ENCODE measurements at places on chromosomes 5 and 9.

DNA sequence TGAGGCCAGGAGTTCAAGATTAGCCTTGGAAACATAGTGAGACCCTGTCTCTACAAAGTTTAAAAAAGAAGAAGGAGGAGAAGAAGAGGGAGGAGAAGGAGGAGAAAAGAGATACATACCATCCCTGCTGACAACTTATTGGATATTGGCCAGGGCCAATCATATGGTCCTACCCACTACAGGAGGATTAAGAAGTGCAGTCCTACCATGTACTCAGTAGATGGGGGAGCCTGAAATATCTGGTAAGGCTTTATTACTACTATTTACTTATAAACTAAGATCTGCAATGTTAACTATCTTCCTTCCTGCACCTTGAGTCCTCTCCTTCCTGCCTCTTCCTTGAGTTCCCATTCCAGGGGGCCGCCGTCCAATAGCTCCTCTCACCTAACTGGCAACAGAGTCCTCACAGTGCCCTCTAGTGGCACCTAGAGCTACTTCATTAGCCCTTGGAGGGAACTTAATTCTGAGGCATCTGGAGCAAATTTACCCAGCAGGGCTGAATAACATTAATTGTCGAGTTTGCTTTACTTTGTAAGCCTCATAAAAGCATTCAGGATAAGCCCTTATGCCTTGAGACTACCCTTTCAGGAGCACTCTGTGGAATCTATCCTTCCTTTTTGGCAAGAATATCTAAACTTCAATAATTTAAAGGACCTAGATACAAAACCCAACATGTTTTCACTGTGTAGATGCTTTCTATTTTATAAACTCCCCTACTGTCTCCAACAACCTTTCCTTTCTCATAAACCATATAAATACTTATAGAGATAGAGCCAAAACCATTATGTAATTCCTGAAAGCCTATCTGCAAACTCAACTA is 39.1 kb upstream of the RANBP6 start:
- DNase-seq, result no peak

GRCh38 chr9:112380825-112381221 is 915 bp downstream of the HSDL2 start:
- DNase-seq, result no peak

DNA sequence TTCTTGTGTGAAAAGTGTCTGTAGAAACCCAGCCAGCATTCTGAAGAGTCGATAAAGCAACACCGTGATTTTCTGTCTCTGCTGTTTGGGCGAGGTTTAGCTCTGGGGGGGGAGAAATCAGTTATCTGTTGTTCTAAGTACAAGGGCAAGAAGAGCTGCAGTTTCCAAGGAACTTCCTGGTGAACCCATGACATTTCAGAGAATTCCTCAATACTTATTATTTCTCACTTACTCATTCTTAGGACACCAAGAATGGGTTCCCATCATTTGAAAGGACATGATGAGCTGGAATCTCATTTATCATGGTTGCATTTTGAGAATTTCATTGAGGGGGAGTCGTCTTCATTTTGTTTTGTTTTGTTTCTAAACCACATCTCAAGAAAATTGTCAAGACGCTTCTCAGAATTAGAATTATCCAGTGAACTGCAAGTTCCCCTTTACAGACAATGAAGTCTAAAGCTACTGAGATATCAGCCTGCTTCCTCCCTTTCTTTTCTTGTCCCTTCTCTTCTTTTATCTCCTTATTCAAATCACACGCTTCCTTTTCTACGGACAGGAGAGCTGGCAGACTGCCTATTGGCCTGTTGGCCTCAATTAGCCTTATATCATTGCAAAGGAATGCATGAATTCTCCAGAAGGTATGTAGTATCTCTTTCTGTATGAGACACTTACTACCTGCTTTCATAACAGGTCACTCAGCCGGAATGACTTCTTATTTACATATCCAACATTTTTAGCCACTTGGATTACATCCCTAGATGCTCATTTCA is 53.7 kb downstream of the ZNF462 start:
- DNase-seq, result no peak

DNA sequence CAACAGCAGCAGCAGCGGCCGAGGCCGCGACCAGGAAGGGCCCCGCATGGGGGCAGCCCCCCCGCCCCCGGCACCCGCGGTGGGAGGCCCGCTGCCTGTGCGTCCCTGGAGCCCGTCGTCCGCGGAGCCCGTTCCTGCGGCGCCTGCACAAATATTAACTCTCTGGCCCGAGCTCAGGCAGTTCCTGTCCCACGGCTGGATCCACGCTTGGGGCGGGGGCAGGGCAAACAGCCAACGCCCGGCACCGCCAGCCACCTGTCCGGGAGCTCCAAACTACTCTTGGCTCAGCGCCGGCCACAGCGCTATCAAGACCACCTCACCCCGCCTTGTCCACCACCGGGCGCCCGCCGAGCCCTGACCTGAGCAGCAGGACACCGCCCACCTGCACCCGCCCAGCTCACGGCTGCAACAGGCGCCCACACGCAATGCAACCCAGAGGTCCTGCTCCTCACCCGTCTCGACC is at the start of gene LRRC26:
LRRC26 (minus strand) TSS at position 156 of the 463 bp plus-strand sequence; CDS start at position 48, 108 bp downstream.
- no peak for DNase-seq

DNA sequence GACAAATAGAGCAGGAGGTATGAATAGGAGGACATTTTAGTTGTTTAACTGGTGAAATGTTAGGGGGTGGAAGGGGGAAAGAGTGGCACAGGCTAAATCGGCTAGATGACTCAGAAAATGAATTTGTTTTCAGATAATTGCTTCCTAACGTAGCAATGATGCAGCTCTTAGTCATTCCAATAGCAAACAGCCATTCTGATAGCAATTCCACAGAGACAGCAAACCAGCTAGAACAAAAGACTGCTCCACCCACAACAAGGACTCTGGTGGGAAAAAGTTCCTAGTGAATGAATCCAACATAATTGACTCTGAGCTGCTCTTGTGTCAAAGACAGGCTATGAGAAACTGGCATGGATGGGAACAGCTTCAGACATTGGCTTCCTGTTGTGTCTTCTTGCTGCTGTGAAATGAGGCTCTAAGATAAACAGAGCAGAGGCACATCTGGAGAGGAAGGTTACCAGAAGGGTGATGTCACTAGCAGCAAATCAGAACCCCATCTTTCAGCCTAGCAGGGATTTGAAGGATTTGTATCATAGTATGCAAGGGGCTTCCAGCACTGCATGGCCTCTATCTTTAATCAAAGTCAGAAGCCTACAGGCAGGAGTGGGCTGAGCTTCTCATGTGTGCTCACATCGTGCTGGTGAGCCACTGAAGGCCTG is 28.1 kb upstream of the F2RL1 start:
- DNase-seq, result no peak

DNA sequence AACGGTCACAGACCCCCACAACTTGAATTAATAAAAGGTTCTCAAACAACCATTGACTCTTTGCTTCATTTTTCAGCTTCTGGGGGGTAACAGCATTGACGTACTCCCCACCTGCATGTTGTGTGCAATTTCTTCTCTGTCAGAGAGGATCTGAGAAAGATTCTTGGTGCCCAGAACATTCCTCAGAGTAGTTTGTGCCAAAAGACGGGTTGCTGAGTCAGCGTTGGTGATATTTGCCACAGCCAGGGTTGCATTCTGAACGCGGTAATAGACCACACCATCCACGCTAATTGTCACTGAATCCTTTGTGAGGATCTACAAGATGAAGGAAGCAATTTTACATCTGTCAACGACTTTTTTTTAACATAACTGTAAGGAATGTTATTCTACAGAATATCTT is 21.0 kb downstream of the STOM start:
- no peak for DNase-seq

- DNase-seq, result no peak
Measured at GRCh38 chr5:132096904-132097303, 23.3 kb downstream of the CSF2 start.

DNA sequence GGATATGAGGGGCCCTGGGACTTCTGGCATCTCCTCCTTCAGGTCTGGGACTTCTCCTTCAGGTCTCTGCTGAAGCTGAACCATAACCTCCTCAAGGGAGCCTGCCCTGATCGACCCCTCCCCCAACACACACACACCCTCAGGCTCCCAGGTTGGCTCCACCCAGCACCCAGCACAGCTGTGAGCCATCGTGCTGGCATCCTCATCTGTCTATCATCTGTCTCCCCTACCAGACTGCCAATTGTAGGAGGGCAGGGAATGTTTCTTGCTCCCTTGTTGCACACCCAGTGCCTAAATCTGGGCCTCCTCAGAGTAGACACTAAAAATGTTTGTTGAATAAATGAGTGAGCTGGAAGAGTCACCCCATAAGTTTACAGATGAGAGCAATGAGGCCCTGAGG is 71.4 kb downstream of the LRSAM1 start:
- DNase-seq, result no peak

GRCh38 chr5:175317872-175318271 is 126.1 kb downstream of the DRD1 start:
- DNase-seq, result no peak

DNA sequence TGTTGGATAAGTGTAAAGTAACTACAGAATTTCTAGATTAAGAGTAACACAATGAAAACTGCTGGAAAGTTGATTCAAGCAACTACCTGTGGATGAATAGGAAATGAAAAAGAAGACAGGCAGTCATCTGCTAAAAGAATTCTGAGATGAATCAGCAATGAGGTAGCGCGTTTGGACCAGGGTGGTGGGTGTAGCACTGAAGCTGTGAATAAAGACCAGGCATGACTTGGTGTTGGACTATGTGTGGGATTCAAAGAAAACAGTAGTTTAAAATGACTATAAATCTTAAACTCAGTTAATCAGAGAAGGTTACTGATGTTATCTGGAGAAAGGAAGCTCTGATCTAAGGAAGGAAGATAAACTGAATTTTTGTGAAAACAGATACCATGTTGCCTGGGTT is 159.8 kb downstream of the FBN2 start:
- no peak for DNase-seq

- DNase-seq, result no peak
Measured at GRCh38 chr5:6490246-6490645, 41.6 kb downstream of the UBE2QL1 start.

DNA sequence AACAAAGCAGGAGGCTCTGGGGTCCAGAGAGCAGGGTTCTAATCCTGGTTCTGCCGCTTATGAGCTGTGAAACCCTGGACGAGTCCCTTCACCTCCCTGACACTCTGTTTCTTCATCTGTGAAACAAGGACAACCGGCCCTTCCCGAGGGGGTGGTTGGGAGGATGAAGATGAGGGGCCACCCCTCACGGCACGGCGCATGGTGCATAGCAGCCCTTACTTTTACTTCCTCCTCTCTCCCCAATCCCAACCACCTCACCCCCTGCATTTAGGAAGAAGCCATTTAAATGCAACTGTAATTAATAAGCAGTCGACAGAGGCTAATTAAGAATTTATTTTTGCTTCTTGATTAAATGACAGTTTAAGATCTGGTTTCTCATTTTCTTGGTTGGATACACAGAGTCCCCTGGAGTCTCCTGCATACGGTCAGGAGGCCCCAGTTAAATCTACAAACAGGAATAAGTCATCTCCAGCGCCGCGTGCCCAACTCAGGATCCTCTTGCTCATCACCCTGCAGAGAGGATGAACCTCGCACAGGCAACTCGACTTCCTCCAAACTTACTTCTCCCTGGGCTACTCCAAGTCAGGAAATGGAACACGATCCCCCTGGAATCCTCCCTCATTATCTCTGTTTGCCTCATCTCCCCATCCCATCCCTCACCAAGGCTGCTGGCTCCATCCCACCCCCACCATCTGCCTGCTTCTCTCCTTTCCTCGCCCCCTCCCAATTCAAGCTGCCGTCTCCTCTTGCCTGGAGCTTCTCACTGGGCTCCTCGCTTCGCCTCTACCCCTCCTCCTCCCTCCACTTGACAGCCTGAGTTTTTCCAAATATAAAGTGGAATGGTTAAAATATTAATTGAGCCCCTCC is 95.9 kb downstream of the HRH2 start:
- no peak for DNase-seq

GRCh38 chr9:91164724-91165520 is 196.8 kb downstream of the AUH start:
- DNase-seq, result no peak

GRCh38 chr5:172775326-172776234 is 4.6 kb upstream of the DUSP1 start:
- DNase-seq, result no peak

- DNase-seq, result no peak
Measured at GRCh38 chr9:93480262-93480661, 26.9 kb upstream of the FAM120AOS start.

GRCh38 chr5:42953041-42953440 is 87.1 kb downstream of the ANXA2R start:
- no peak for DNase-seq

GRCh38 chr5:88732181-88732633 is 150.8 kb downstream of the MEF2C start:
- no peak for DNase-seq

- no peak for DNase-seq
Measured at GRCh38 chr9:93301291-93301811, 117.4 kb downstream of the WNK2 start.

GRCh38 chr5:35151146-35151920 is 79.0 kb downstream of the PRLR start:
- DNase-seq, result no peak

GRCh38 chr5:178442405-178443257 is 147.6 kb downstream of the COL23A1 start:
- DNase-seq, result no peak

- DNase-seq, result no peak
Measured at GRCh38 chr5:128613128-128613527, 75.1 kb upstream of the FBN2 start.

- no peak for DNase-seq
Measured at GRCh38 chr5:172866378-172866777, 32.3 kb downstream of the ERGIC1 start.

DNA sequence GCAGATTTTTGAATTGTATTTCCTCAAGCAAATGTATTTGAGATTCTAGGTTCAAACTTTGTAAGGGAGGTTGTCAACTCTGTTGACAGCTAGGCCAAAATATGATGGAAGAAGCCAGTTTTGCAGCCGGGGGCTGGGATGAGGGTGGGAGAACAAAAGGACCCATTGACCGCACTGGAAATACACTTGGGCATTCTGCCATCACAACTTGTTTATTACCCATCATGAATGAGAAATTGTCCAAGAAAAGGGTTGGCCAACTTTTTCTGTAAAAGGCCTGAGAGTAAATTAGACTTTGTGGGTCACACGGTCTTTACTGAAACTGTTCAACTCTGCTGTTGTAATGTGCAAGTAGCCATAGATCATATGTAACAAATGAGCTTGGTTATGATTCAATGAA is 221.3 kb upstream of the KLF9 start:
- no peak for DNase-seq

GRCh38 chr5:42908509-42909488 is 97.1 kb upstream of the SELENOP start:
- DNase-seq, result peak; percentile 73

DNA sequence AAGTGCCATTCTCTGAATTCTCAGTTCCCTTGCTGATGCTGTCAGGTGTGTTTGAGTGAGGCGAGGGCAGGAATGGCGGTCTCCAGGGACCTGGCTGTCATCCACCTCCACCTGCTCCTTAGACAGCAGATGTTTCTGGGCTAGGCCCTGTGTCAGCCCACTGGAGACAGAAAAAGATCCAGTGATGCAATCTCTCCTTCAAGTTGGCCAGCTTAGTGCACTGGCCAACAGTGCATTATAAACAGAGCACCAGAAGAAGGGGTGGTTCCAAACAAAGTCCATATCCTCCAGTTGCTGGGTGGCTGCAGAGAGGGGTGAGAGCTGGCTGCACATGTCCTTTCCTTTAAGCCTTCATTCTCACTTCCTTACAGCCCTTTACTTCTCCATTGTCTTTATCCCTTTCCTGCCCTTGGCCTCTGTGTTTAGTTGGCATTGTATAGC is 26.5 kb downstream of the NANS start:
- DNase-seq, result no peak

GRCh38 chr9:87973730-87974292 is 522 bp downstream of the CDK20 start:
- DNase-seq, result no peak

GRCh38 chr9:74122661-74123060 is 374.5 kb upstream of the RORB start:
- DNase-seq, result no peak

Measured in activated CD8-positive, alpha-beta memory T cell treated with anti-CD3 and anti-CD28 coated beads for 48 hours (primary cell).